Endodermal cell (in vitro differentiated cells): ENCODE measurements at places on chromosomes 2 and 18. TPM values are rescaled to one million over a fixed set of nuclear protein-coding genes. Genes with fewer than 3 reads are reported as not detected.

GRCh38 chr2:23589220-23589647 is 204.3 kb downstream of the KLHL29 start:
- DNase-seq, result no peak

GRCh38 chr2:193476171-193476800 is 1281.6 kb upstream of the TMEFF2 start:
- DNase-seq, result no peak

GRCh38 chr2:197869041-197869440 is 64.6 kb downstream of the PLCL1 start:
- no peak for DNase-seq

- DNase-seq, result no peak
Measured at GRCh38 chr18:57961876-57962505, 82.0 kb upstream of the NEDD4L start.

GRCh38 chr2:102251849-102252203 is 59.5 kb upstream of the IL1RL1 start:
- no peak for DNase-seq

- DNase-seq, result no peak
Measured at GRCh38 chr2:61167579-61167978, 5.6 kb downstream of the C2orf74 start.

DNA sequence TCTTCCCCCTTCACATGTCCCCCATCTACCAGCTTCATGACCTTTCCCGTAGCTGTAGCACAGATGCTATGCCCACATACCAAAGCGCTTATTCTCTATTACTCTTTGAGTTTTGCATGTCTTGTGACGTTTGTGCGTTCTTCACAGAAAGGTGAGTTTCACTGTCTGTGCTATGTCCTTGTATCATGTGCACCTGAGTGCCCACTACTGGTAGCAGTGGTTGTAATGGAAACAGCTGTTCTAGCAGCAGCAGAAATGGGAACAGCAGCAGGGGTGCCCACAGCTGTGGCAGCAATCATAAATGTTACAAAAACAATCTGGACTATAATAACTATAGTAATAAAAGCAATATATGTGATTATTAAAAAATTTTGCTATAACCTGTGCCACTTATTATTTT is 127.1 kb downstream of the STK39 start:
- peak; percentile 50 for DNase-seq

DNA sequence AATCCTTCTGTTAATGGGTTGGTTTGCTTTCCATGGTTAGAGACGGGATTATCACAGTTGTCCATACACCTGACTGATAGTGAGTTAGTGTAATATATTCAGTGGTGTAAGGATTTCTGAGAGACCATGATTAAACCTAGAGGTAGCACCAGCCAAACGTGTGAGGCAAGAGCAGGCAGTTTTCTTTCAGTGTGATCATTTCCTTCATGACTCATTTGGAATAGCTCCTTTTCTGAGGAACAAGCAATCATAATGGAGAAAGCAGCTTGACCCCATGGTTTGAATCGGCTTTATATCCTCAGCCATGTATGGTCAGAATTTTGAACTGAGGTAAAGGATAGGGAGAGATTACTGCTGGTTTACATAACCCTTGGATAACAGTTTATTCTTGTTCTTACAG is 2.9 kb downstream of the MXD1 start:
- DNase-seq, result no peak

DNA sequence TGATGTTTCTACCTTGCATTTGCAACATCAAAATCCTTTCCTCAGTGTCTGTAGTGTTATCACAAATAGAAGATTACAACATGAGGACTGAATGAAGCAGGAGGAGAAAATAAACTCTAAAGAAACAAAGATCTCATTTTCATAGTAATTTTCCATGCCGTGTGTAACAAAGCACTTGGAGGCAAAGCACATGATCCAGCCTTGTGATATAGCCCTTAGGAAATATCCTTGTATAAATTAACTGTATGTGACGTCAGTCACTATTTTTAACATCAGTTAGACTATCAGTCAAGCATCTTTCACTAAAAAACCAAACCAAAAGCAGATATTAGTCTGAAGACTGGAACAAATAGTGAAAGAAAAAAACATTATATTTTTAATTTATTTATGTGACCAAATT is 492.1 kb upstream of the CNTNAP5 start:
- no peak for DNase-seq

DNA sequence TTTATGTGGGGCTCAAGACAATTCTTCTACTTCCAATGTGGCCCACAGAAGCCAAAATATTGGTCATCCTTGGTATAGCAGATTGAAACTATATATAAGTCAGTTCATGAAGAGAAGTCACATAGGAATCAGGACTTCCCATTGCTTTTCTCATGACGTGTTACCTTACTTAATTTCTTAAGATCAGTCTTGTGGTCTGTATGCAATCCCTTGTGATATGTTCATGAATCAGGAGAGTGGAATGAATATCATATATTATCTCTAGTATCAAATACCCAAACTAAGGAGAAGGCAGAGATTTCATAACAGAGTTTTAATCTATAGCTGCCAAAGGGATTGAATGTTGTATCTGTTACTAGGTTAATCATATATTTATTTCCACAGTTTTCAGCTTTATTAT is 1390.4 kb downstream of the SUCLG1 start:
- no peak for DNase-seq

DNA sequence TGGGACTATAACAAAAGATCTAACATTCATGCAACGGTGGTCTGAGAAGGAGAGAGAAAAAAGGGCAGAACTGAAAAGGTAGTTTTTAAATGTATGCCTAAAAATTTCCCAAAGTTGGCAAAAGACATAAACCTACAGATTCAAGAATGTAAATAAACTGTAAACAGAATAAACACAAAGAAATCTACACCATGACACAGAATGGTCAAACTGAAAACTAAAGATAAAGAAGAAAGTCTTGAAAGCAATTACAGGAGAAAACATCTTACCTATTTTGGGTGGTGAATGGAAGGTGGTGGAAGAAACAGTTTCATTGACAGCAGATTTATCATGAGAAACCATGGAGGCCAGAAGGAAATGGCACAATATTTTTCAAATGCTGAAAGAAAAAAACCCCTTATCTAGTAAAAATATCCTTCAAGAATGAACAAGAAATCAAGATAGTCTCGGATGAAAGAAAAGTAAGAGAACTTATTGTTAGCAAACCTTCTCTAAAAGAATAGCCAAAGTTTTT is 35.6 kb upstream of the ZNF397 start:
- DNase-seq, result no peak

DNA sequence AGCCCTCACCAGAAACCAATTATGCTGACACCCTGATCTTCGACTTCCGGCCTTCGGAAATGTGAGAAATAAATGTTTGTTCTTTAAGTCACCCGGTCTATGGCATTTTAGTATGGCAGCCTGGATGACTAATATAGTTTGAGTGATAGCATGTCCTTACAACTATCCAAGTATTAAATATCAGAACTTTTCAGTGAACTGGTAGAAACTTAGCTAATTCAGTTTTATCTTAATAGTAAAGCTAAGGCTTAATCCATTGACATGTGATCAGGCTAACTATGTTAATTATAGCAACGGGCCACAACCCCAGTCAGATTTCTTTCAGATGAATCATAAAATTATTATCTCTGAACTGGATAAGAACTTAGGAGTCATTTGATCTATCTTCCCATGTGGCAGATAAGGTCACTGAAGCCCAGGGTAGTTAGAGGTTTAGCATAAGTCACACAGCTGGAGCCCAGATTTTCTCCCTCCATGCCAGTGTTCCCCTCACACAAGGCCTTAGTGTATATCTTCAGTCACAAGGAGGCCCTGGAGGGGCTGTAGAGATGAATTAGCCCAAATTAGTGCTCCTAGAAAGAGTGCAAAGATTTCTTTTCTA is 40.7 kb upstream of the UPP2 start:
- DNase-seq, result peak; percentile 59

DNA sequence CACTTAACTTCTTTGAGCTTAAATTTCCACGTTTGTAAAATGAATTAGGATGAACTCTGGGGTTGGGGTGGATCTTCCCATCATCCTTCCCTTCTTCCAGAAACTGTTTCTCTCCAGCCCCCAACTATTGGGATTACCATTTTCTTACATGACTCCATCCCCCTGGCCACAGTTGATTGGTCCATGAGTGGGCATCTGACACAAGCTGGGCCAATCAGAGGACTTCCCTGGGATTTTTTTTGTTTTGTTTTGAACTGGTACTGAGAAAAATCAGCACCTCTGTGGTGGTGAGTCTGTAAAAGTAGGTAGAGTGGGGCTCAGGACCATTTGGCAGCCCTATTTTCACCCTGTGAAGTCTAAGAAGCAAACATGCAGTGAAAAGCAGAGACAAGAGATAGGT is 118.0 kb upstream of the SERTAD2 start:
- no peak for DNase-seq

DNA sequence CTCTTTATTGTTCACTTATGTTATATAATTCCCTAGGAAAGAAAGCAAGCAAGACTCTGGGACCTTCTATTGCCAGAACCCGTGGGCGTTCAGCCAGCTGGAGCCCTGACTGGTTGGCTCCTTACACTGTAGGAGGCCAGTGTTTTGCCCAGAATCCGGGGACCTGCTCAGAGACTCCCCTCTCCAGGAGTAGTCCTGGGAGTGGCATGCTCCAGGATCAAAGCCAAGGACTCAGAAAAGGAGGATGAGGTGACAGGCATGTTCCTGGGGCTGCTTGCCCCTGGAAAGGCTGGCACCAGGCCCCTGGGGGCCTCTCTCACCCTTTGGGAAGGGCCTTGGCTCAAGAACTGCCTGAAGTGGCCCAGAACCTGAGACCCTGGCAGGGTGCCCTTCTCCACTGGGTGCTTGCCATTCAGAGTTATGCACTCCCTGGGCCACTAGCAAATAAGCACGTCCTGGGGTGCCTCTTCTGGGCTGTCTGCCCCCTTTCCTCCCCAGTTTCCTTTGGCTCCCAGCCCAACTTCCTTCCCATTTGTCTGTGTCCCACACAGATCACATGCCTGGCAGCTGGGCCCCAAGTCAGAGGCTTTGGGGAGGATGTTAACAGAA is 19.6 kb upstream of the KIF3C start:
- DNase-seq, result no peak

- DNase-seq, result no peak
Measured at GRCh38 chr18:27062802-27063201, 122.3 kb downstream of the CHST9 start.

The CFAP210 gene
- 1.9 to 4.4 TPM (median 2.1 TPM) in 3 replicates for total RNA-seq

The B3GNT7 gene
- 13.0 to 15.4 TPM (median 13.2 TPM) in 3 replicates for total RNA-seq

The RAX gene
- total RNA-seq, result 0.18 to 5.3 TPM (median 0.63 TPM) in 3 replicates
